ENCODE measurements at places on chromosomes 1 and 21. TPM values are rescaled to one million over a fixed set of nuclear protein-coding genes. Genes with fewer than 3 reads are reported as not detected.

- H3K4me1 ChIP-seq = peaks cover 9% of the 10 kb centered on the region
- peak within 1 kb of the TSS; percentile 37 for H3K4me3 ChIP-seq
- H3K27ac ChIP-seq = no peak within 1 kb of the TSS
- H3K36me3 ChIP-seq = no peaks in the 10 kb centered on the region
- no peaks in the 10 kb centered on the region for H3K27me3 ChIP-seq
- no peak for DNase-seq
These were observed at the start of gene ARTN for GRCh38 chr1:43933386-43934100. TSS of gene ARTN (plus strand) at chr1:43933801. CDS start at chr1:43935657, 1,856 bp downstream.

The LAMB3 gene
- total RNA-seq = 112 TPM

The RNF187 gene
- total RNA-seq = 128 TPM

DNA sequence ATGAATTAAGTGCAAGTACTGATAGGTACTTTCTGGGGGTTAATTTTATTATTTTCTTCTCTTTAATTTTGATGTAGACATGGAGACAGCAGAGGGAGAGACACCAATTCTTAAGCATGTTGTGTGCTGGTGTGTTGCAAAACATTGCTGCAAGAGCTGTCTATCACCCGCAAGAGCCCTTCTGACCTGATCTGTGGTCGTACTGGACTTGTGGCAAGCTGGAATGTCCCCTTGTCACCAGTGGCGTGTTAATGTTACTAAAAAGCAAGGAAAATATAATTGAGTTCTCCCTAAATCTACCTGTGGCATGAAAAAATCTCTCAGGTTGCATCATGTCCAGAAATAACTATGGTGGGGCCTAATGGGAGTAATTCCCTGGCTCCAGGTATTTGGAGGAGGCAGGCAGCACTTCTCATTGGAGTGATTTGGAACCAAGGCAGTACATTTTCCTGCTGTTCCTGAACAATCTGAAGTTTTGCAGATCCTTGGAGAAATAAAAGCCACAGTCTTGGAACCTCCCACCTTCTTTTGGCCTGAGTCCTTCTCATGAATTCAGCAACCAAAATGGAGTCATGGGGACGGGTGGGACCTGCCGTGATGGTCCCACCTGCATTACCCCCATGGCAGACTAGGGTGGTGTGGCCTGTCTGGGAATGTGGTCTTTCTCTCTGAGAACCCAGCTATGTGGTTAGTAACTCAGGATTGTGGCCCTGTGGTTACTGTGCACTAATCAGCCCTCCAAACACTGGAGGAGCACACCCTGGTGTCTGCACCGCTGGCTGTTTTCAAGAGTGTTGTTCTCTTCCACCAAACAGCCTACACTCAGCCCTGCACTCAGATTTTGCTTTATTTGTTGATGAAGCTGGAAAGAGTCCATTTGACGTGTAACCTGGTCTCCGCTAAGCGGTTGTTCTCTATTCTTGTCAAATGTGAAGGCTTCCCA is 57.4 kb downstream of the GALNT2 start:
- no peak for DNase-seq
- H3K36me3 ChIP-seq = no peaks in the 10 kb centered on the region
- peaks cover 8% of the 10 kb centered on the region for H3K4me1 ChIP-seq
- H3K4me3 ChIP-seq = no peak overlapping the region

The LCE1E gene
- total RNA-seq = not detected

The ZNF593OS gene
- 0.45 TPM for total RNA-seq

DNA sequence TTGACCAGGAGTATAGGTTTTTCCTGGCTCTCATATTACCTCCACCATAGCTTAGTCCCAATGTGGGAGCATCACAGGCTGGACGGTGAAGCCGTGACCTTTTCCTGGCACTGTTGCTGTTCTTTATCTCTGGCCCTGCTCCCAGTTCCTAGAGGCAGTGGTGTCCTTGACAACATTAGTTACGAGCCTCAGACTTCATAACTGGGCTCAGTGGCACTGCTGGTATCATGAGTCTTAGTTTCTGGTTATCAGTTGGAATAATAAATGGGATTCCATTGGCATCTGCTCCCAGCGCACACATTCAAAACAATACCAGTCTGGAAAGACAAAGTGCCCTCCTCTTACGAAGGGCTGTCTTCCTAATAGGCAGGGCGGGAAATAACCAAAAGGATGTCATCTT is 8.0 kb downstream of the RNPEP start:
- no peak overlapping the region for H3K4me3 ChIP-seq
- no peak for DNase-seq

- no peaks in the 10 kb centered on the region for H3K27me3 ChIP-seq
- H3K4me3 ChIP-seq = no peak overlapping the region
- no peaks in the 10 kb centered on the region for H3K36me3 ChIP-seq
- H3K4me1 ChIP-seq = peaks cover 3% of the 10 kb centered on the region
- peak overlapping the region; percentile 56 for H3K27ac ChIP-seq
These were observed 57.6 kb downstream of the WLS start for GRCh38 chr1:68174738-68175113.

DNA sequence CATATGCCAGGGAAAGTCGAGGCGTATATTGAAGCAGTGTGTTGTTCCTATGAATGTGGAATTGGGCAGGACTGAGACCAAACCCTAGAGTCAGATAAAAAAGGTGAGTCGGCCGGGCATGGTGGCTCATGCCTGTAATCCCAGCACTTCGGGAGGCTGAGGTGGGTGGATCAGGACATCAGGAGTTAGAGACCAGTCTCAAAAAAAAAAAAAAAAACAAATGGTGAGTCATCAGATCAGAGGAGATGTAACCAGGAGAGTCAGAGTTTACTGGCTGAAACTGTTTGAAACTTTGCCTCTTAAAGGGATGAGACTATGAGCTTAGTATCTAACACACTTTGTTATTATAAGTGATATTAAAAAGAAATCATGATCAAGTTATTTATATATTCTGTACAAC is 26.4 kb upstream of the SYCP1 start:
- no peak for DNase-seq
- H3K4me3 ChIP-seq = no peak overlapping the region
- no peaks in the 10 kb centered on the region for H3K4me1 ChIP-seq
- H3K27ac ChIP-seq = no peak overlapping the region
- no peaks in the 10 kb centered on the region for H3K27me3 ChIP-seq
- no peaks in the 10 kb centered on the region for H3K36me3 ChIP-seq

- peaks cover 16% of the 10 kb centered on the region for H3K4me1 ChIP-seq
- no peaks in the 10 kb centered on the region for H3K36me3 ChIP-seq
- H3K27ac ChIP-seq = no peak overlapping the region
- DNase-seq = no peak
- H3K4me3 ChIP-seq = no peak overlapping the region
These were observed 19.1 kb upstream of the MED18 start for GRCh38 chr1:28309702-28310101.

The TXNDC12 gene
- 61.1 TPM for total RNA-seq

GRCh38 chr21:28749536-28749935 is 243.1 kb downstream of the LTN1 start:
- H3K4me3 ChIP-seq = no peak overlapping the region
- H3K27me3 ChIP-seq = no peaks in the 10 kb centered on the region
- no peaks in the 10 kb centered on the region for H3K4me1 ChIP-seq
- no peak overlapping the region for H3K27ac ChIP-seq

- no peaks in the 10 kb centered on the region for H3K36me3 ChIP-seq
- no peak for DNase-seq
- no peak overlapping the region for H3K27ac ChIP-seq
- H3K27me3 ChIP-seq = no peaks in the 10 kb centered on the region
These were observed 92.0 kb downstream of the ETS2 start for GRCh38 chr21:38897532-38898421.

GRCh38 chr1:38015978-38016725 is 3.6 kb downstream of the UTP11 start:
- H3K36me3 ChIP-seq = no peaks in the 10 kb centered on the region
- H3K27ac ChIP-seq = no peak overlapping the region
- no peak overlapping the region for H3K4me3 ChIP-seq
- H3K4me1 ChIP-seq = no peaks in the 10 kb centered on the region
- no peaks in the 10 kb centered on the region for H3K27me3 ChIP-seq
- no peak for DNase-seq

GRCh38 chr1:21937034-21937371 is at the start of gene HSPG2:
TSS of gene HSPG2 (minus strand) at chr1:21937310. CDS start at chr1:21937217, 93 bp downstream.
- DNase-seq = no peak
- H3K27ac ChIP-seq = peak within 1 kb of the TSS; percentile 89
- peaks cover 44% of the 10 kb centered on the region for H3K4me1 ChIP-seq
- peak within 1 kb of the TSS; percentile 93 for H3K4me3 ChIP-seq

GRCh38 chr1:6959491-6959890 is 174.2 kb downstream of the CAMTA1 start:
- DNase-seq = no peak
- no peaks in the 10 kb centered on the region for H3K36me3 ChIP-seq
- no peaks in the 10 kb centered on the region for H3K27me3 ChIP-seq
- H3K27ac ChIP-seq = no peak overlapping the region
- no peak overlapping the region for H3K4me3 ChIP-seq

The HUNK gene
- total RNA-seq = 7.5 TPM

The SPRR3 gene
- 1.0 TPM for total RNA-seq

The KLF17 gene
- total RNA-seq = not detected

The LCA5L gene
- total RNA-seq = 0.44 TPM

The TTC34 gene
- total RNA-seq = 0.79 TPM

DNA sequence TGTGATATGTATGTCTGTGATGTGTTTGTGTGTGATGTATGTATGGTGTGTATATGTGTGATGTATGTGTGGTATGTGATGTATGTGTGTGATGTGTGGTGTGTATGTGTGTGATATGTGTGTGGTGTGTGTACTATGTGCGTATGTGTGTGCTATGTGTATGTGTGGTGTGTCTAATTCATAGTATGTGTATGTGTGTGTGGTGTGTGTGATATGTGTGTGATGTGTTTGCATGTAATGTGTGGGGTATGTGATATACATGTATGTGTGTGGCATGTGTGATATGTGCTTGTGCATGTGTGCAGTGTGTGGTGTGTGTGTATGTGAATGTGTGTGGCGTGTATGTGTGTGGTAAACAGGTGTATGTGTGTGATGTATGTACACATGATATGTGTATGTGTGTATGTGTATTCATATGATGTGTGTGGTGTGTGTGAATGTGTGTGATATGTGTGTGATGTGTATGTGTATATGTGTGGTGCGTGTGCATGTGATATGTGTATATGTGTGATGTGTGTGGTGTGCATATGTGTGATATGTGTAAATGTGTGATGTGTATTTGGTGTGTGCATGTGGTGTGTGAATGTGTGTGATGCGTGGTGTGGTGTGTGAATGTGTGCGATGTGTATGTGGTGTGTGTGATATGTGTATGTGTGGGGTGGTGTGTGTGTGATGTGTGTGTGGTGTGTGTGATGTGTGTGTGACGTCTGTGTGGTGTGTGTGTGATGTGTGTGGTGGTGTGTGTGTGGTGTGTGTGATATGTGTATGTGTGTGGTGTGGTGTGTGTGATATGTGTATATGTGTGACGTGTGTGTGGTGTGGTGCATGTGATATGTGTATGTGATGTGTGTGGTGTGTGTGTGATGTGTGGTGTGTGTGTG is 8.0 kb upstream of the PCBP3 start:
- H3K27ac ChIP-seq = no peak overlapping the region
- H3K36me3 ChIP-seq = no peaks in the 10 kb centered on the region
- no peak for DNase-seq

- no peaks in the 10 kb centered on the region for H3K27me3 ChIP-seq
- peak overlapping the region; percentile 79 for H3K27ac ChIP-seq
- H3K4me1 ChIP-seq = peaks cover 50% of the 10 kb centered on the region
- DNase-seq = peak; percentile 63
- H3K36me3 ChIP-seq = no peaks in the 10 kb centered on the region
- peak overlapping the region; percentile 90 for H3K4me3 ChIP-seq
These were observed 2.1 kb downstream of the RIPK4 start for GRCh38 chr21:41764558-41765419.

The PDE4B gene
- total RNA-seq = not detected

DNA sequence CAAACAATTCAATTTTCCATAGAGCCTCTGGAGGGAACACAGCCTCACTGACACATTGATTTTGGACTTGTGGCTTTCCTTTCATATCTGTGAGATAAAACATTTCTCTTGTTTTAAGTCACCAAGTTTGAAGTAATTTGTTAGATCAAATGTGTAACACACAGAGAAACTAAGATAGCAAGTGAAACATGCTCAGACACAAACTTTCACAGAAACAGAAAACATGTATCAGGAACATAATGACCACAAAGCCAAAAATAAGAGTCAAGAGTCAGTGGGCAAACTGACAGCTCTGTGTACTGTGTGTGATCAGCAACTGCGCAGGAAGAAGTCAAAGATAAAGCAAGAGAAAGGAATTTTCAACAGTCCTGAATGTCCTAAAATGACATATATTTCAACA is 1237.5 kb downstream of the AMY1C start:
- H3K27ac ChIP-seq = no peak overlapping the region
- H3K27me3 ChIP-seq = no peaks in the 10 kb centered on the region
- no peaks in the 10 kb centered on the region for H3K4me1 ChIP-seq
- DNase-seq = no peak
- no peaks in the 10 kb centered on the region for H3K36me3 ChIP-seq

GRCh38 chr1:18302788-18303413 is 177.8 kb upstream of the KLHDC7A start:
- H3K36me3 ChIP-seq = no peaks in the 10 kb centered on the region
- H3K4me1 ChIP-seq = no peaks in the 10 kb centered on the region
- H3K27ac ChIP-seq = no peak overlapping the region

GRCh38 chr1:219902951-219903350 is 25.4 kb downstream of the SLC30A10 start:
- H3K4me3 ChIP-seq = no peak overlapping the region
- H3K4me1 ChIP-seq = peaks cover 5% of the 10 kb centered on the region
- H3K27ac ChIP-seq = no peak overlapping the region
- H3K36me3 ChIP-seq = no peaks in the 10 kb centered on the region

GRCh38 chr1:204390751-204391466 is 20.7 kb downstream of the PPP1R15B start:
- DNase-seq = no peak
- no peak overlapping the region for H3K4me3 ChIP-seq
- H3K27ac ChIP-seq = no peak overlapping the region

DNA sequence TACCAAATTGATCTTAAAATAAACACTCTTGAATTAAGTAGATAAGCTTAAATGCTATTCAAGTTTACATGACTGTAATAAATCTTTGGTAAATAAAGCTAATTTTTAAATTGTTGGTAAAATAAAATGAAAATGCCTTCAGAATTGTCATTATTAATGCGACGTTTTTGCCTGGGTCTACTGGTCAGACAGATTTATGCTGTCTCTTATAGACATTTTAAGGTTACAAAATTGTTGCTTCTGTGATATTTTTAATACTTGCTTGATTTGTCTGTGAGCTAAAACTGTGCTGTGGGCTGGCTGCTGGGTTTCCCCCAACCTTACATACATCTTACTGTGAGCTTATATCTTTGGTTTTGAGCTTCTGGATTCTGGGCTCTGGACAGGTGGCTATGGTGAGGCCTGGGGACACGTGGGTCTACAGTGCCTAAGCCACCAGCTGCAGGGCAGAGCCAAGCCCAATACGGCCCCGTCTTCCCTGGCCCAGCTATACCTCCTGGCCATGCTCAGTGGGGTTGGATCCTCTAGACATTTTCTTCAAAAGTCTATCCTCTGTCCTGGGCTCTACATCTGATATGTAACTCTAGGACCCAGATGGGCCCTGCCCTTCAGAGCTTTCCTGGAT is 81.4 kb downstream of the ETS2 start:
- H3K27me3 ChIP-seq = no peaks in the 10 kb centered on the region
- no peak overlapping the region for H3K4me3 ChIP-seq
- H3K4me1 ChIP-seq = no peaks in the 10 kb centered on the region
- no peak overlapping the region for H3K27ac ChIP-seq

Data from Caco-2 (cell line).